ENCODE measurements at places on chromosomes 5 and 9. TPM values are rescaled to one million over a fixed set of nuclear protein-coding genes. Genes with fewer than 3 reads are reported as not detected.

Gene PCDHA9
- not detected for total RNA-seq

Gene DOCK8
- 0.08 TPM for total RNA-seq

Gene LHX3
- not detected for total RNA-seq

Gene GRXCR2
- total RNA-seq, result not detected

Gene DDX4
- not detected for total RNA-seq

Gene PALM2AKAP2
- 3.3 TPM for total RNA-seq

Gene C8G
- not detected for total RNA-seq

Gene SPATA6L
- total RNA-seq, result 1.6 TPM

Gene SLC24A2
- total RNA-seq, result not detected

Gene LAMC3
- total RNA-seq, result 1.8 TPM

Gene KIF4B
- total RNA-seq, result not detected

Gene SAXO1
- not detected for total RNA-seq

Gene SLC28A3
- total RNA-seq, result 0.08 TPM

Gene IDNK
- total RNA-seq, result 2.3 TPM

Gene IL7R
- total RNA-seq, result 4.1 TPM

Gene GLRA1
- not detected for total RNA-seq

Gene PNPLA7
- 0.11 TPM for total RNA-seq

Gene NUTM2F
- not detected for total RNA-seq

Gene EFNA5
- total RNA-seq, result 5.3 TPM

Gene HAPLN1
- total RNA-seq, result not detected

Gene FBLL1
- total RNA-seq, result 1.7 TPM

Gene SMIM33
- not detected for total RNA-seq

Gene BARHL1
- total RNA-seq, result not detected

Gene PRRT1B
- not detected for total RNA-seq

Gene CCDC183
- total RNA-seq, result not detected

Gene FOXD4L5
- total RNA-seq, result not detected

Gene AUH
- total RNA-seq, result 8.6 TPM

Gene AHRR
- 0.94 TPM for total RNA-seq

Gene NFIB
- 21.3 TPM for total RNA-seq

Gene ZFP37
- total RNA-seq, result 0.80 TPM

Gene DAP
- 24.2 TPM for total RNA-seq

Gene ACOT12
- total RNA-seq, result not detected

Gene SPOCK1
- total RNA-seq, result 30.3 TPM

Gene EPB41L4B
- total RNA-seq, result 5.9 TPM

Gene TMEM252
- not detected for total RNA-seq

Gene CHSY3
- total RNA-seq, result 0.15 TPM

Gene PLAC8L1
- total RNA-seq, result 0.23 TPM

Gene STPG3
- total RNA-seq, result not detected

Gene NMUR2
- total RNA-seq, result not detected

Gene MYMK
- not detected for total RNA-seq

Measured in hair follicular keratinocyte (primary cell).